DMS 273 treated with DMSO at 0.1 percent for 48 hours (cell line): ENCODE measurements at places on chromosomes 2 and 18.

DNA sequence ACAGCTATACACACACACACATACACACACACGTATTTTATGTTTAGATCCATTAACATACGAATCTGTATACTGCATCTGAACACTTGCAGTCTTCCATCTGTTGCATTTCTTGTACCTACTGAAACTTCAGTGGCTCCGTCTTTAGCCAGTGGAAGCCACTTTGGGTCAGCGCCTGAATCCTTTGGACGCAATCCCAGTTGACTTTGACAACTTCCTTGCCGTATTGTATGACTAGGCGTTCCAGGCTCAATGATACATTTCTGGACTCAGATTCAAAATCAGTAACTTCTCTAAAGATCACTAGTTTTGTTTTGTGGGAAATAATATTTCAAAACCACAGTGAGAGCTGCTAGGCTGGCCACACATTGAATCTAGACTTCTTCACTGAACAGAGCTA is 101.5 kb upstream of the GPC1 start:
- DNase-seq: no peak

GRCh38 chr2:102028470-102028869 is 36.7 kb downstream of the IL1R2 start:
- no peak for DNase-seq

DNA sequence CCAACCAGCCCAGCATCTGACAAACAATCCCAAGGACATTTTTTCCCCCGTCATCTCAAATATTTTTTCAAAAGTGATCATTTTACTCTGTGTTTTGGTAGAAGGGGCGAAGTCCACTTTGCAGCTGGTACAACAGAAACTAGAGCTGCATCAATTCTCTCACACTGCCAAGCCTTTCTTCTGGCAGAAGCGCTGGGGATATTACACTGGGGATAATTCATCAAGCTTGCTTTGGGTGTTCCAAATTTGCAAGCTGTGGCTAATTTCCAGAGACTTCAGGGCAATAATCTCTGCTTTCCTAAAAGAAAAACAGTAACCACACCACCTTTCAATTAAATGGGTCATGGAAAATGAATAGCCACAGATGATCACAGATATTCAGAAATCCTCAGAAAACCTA is 238.3 kb downstream of the SLC8A1 start:
- no peak for DNase-seq

DNA sequence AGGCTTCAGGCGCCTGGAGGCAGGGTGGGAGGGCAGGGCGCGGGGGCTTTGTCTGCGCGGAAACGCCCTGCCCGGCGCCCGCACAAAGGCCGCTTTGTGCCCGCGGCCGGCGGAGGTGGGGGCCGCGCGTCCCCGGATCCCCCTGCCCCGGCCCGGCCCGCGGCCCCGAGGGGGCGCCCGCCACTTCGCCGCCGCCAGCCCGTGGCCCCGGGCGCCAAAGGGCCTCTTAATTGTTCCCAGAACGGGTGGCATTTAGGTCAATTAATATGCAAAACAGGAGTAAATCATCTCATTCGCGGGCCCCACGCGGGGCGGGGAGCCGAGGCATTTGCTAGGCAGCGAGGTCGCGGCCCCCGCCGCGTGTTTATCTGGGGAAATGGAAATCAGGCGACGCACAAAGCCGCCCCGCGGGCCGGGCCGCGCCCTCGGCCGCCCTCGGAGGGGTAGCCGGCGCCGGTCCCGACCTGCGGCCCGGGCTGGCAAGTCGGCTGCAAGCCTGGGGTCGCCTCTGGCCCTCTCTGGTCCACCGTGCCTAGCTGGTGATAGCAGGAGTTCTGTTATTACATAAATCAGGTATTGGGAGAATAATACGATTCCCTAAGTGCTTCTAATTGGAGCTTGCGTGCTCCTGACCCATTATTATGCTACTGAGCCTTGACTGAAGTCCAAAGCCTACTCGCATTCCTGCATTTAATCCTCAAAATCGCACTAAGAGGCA is 148.2 kb upstream of the GLI2 start:
- no peak for DNase-seq

- DNase-seq: no peak
Observed at GRCh38 chr2:135563793-135564192, 32.5 kb downstream of the R3HDM1 start.

DNA sequence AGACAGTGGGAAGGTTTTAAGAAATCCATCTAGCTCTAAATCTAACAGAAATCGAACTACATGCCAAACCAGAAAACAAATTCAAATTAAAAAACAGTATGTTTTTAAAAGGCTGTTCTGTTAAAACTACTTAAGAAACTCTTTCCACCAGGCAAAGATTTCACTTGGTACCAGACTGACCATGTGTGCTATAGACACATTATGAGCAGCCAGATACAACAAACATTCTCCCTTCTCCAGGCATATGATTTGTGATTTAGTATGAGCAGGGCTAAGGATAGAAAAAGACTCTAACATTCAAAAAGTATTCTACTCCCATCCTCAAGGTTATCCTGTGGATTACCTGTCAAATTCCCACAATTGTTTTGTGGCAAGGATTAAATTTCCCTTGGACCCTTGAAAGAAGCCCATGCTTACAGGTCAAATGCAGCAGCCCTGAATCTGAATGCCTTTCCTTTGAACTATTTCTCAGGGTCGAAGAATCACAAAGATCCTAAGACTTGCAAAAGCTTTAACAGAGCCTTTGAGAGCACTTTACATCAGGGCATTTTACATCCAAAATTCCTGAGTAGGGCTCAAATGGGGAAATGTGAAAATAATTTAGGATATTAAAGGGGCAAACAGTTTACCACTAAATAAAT is 42.5 kb upstream of the TTC32 start:
- DNase-seq: no peak

DNA sequence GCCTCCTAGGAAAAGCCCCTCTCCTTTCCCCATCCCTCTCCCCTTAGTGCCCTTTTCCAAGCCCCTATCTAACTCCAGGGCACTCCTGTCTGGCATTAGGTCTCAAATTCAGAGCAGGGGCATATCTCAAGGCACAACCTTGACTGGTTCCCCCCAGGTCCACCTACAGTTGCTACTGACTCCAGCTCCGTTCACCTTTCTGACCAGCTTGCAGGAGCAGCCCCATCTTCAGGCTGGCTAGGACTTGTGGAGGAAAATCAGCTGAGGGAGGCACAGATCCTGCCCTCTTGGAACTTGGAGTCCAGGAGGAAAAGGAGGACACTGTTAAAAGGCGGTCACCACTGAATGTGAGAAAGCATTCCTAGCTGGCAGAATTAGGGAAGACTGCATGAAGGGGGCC is 152.4 kb downstream of the ZFP36L2 start:
- no peak for DNase-seq
